Ecto neural progenitor cell (in vitro differentiated cells): ENCODE measurements at places on chromosomes 1 and 21.
A peak's percentile ranks its signal among the peaks of the same experiment; 100 is the strongest.

DNA sequence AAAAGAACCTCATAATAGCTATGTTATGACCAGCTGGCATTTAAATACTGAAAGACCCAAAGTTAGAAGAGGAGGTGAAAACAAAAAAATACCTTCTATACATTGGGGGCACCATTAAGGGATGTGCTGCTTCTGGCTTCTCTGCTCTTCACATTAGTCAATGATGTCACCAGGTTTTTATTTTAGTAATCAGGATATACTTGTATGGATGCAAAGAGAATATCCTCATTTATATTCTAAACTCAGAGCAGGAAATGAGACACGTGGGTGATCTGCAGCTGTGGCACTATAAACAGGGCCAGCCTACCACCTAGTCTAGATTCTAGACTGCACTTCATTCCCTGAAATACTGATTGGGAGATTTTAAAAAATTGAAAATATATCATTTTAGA is 51.2 kb downstream of the WLS start:
- no peak for DNase-seq

DNA sequence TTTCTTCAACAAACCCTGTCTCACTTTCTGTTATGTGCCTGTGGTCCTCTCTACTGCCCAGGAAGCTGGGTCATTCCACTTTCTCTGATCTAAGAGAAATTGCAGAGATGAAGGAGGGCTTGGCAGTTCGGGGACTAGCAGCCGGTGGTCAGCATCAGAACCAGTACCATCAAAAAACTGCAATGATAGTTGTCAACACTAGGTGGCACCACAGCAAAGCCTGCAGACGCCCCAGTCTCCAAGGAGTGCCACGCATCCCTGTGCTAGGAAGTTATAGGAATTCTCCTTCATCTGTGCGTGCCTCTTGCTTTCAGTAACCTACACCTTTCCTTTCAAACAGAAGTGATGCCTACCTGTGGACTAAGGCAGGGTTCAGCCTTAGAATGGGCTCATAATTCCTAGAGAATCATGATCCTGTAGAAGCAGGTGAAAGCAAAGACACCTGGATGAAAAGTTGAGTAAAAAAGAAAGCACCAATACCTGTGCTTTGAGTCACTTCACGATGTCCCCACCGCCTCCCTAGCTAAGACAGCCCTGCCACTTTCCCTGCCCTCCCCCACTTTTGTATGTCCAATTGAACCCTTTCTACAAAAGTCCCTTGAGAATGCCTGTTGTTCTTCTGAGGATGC is 129.2 kb downstream of the ADAMTS1 start:
- peak; percentile 68 for DNase-seq

DNA sequence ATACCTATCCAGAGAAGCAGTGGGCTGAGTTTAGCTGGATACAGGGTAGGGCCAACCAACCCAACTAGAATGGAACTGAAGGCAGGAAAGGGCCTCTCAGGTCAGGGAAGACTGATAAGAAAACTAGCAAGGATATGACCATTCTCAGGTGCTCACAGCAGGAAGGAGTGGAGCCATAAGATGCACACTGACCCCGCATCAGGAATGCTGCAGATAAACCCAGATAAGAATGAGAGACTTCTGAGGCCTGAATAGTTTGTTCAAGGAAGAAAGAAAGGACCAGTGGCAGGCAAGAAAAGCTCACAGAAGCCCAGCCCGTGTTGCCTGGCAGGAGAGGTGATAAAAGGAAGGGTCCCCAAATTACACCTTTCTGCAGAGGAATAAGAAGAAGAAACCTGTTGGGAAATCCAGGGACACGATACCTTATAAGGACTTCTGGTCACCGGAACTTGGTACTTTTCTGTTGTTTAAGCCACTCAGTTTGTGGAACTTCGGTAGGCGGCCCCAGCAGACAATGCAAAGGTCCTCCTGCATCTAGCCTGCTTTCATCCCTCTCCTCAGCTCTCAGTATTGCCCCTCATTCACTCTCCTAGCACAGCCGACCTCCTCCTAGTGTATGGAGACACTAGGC is 58.9 kb downstream of the ATP1A1 start:
- DNase-seq, result no peak

DNA sequence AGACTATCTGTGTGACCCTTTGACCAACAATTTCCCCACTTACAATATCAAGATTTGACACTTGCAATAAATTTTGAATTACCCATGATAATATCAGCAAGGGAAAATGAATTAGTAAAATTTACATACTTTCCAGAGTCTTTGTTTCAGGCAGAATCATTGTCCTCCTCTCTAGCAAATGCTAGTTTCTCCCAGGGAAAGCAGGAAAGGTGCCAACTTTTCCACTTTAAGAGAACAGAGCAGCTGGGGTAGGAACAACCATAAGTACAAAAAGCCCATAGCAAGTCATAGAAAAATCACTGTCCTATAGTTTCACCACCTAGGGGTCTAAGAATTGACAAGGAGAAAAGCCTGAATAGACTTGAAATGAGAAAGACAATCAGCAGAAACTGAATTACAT is 67.1 kb upstream of the GUCA2B start:
- no peak for DNase-seq

DNA sequence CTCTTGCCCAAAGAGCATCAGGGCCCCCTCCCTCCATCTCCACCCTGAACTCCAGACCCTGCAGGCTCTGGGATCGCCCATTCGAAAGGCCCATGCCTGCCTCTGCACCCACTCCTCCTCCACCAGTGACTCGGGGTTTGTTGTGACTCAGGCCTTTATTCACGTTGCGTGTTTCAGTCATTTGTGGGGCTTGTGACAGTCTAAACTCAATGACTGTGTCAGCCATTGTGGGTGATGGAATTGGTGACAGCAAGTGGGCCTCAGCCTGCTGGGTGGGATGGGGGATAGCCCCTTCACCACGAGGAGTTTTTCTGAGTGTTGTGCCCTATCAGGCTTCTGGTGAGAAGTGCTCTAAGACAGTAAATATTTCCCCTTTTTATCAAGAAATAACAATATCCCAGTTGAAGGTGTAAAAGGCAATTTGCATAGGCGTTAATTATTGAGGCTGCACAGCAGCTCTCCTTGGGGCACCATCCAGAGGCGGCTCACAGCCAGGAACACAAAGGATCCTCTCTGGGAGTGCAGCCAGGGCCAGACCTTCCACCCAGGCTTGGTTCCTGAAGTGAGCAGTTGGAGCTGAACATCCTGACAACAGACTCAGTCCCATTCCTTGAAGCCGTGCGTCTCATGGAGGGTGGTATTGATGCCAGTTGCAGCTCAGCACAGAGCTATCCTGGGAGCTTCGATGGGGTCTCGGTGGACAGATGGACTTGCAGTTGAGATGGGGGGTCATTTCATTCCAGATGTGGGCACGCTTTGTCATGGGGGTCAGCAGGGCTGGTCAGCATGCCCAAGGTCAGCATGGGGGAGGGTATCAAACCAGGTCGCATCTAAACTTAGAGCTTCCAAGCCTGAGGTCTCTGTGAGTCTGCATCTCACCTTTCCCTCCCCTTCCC is 135.6 kb upstream of the CACNA1E start:
- DNase-seq, result peak; percentile 21

GRCh38 chr1:182149411-182149965 is 88.0 kb upstream of the ZNF648 start:
- no peak for DNase-seq
